Stimulated activated CD8-positive, alpha-beta memory T cell treated with anti-CD3 and anti-CD28 coated beads, Interleukin-4, amount 100 ng/mL, for 24 hours (primary cell): ENCODE measurements at places on chromosomes 4 and X.

GRCh38 chrX:47430925-47431324 lies 52.1 kb downstream of the ZNF41 start:
- no peak for DNase-seq

DNA sequence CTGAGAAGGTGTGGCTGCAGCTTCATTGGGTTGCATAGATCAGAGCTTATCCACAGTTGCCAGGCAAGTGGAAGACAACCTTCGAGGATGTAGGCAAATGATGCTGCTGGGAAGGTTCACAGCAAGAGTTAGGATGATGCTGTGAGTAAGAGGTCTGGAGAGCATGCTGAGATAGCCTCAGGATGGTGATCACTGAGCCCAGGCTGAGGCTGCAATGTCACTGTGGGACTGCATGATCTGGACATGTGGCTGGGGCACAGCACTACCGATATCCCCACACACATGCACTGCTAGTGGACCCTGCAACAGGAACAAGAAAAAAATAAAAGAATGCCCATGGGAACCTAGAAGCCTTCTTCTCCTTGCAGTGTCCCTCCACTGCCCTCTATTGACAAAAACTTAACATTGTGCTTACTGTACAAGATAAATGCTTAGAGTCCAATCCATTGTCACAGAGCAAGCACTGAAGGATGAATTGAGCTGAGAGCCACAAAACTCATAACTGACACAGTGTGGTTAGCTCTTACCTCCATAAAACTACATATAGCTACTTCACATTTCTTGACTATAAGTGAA lies 105.6 kb downstream of the CNKSR2 start:
- DNase-seq = no peak

DNA sequence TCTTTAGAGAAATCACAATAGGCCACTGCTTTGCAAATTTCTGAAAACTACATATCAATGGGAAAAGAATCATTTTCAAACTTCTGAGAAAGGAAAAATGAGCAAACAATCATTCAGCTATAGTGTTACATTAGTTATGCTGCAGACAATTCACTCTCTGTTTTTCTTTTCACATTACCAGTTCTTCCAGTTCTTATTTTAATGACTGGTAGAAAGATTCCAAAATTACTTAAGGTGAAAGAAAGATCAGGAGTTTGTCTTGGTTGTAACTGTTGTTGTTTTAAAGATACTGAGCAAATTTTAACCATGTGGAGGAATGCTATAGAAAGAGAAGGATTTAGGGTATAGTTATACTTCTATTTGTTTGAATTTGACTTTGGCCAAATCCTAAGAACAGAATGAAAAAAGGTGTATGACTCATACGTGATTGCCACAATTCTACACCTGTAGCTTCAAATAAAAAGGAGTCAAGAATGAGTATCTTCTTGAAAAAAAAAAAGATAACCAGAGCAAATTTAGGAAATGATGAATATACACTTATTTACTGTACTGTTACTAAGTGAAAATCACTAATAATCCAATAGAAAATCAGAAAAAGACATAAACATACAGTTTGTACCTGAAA lies 21.0 kb upstream of the RASGEF1B start:
- DNase-seq = no peak

GRCh38 chr4:155693015-155693663 lies 26.5 kb downstream of the GUCY1A1 start:
- no peak for DNase-seq

- no peak for DNase-seq
These were observed 30.1 kb downstream of the MYOZ2 start for GRCh38 chr4:119165767-119166166.

DNA sequence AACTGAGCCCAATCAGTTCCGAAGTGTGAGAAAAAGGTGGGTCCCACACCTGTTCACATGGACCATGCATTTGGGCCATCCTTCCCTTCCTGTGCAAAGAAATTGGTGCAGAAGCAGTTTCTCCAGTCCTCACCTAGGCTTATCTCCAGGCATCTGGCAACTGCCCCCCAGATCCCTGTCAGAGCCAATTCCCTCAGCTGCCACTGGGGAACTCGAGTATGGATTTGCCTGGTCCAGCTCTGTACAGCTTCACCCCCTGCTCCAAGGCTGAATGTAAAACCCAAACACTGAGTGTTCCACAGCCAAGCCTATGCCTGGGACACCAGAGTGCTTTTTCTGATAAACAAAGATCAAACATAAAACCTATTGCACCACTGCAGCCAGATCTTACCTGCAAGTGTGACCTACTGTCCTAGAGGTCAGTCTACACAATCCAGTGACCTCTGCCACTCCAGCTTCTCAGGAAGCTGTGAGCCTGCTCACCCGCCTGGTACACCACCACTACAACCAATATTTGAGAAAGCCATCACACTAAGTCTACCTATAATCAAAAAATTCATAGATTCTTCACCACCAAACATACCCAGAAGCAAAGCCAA lies 136.4 kb downstream of the STPG2 start:
- DNase-seq = no peak

GRCh38 chr4:113106108-113106507 lies 56.7 kb downstream of the ANK2 start:
- no peak for DNase-seq

GRCh38 chr4:148293571-148293970 lies 148.6 kb downstream of the NR3C2 start:
- DNase-seq = no peak

DNA sequence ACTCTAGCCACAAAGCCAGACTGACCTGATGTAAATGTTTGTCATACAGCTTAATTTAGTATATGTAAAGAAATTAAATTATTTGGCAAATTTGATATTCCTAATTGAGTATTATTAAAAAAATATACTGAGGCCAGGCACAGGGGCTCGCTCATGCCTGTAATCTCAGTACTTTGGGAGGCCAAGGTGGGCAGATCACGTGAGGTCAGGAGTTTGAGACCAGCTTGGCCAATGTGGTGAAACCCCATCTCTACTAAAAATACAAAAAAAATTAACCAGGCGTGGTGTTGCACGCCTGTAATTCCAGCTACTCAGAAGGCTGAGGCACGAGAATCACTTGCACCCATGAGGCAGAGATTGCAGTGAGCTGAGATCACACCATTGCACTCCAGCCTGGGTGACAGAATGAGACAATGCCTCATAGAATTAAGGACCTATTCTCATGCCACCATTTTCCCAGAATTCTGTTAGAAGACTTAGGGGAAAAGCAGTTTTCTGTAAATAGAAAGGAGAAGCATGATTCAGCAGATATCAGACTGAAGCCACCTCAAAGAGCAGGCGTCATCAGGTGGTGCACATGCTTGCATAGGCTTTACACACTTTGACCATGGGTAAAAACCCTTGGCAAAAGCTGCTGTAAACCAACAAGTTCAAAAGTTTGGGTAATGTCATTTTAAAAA lies 6.1 kb downstream of the UBQLN2 start:
- DNase-seq = no peak
